PC-9 (cell line): ENCODE measurements at places on chromosomes 2 and 18. TPM values are rescaled to one million over a fixed set of nuclear protein-coding genes. Genes with fewer than 3 reads are reported as not detected.

ZNF513 gene
- total RNA-seq = 4.1 and 4.5 TPM in 2 replicates

GMCL1 gene
- total RNA-seq = 15.1 and 17.4 TPM in 2 replicates

SMYD1 gene
- total RNA-seq = not detected in 2 replicates

STPG4 gene
- total RNA-seq = 6.5 and 8.7 TPM in 2 replicates

COBLL1 gene
- total RNA-seq = 6.6 and 8.0 TPM in 2 replicates

REG1B gene
- not detected in 2 replicates for total RNA-seq

SCN7A gene
- total RNA-seq = not detected in 2 replicates

SLC16A14 gene
- total RNA-seq = 0.57 and 1.4 TPM in 2 replicates

NAT8 gene
- not detected in 2 replicates for total RNA-seq
